ENCODE measurements at places on chromosomes 4 and X.
A peak's percentile ranks its signal among the peaks of the same experiment; 100 is the strongest.

DNA sequence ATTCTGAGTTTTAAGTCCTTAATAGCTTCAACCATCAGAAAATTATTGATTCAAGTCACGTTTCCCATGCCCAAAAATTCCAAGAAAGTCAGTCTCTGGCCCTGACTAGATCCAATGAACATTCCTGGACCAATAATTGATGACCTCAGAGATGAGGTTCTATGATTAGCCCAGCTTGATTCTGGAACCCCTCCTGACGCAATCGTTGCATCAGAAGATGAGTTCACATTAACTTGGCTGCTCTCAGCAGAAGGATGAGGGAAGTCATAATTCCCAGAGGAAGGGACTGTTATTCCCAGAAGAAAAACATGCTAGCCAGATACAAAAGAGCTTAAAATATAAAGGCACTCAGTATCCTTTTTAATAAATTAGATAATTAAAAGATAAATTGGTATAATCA lies 34.3 kb upstream of the CPEB2 start:
- DNase-seq, result no peak

- DNase-seq, result peak; percentile 44
Measured at GRCh38 chrX:15158736-15159406, 111.0 kb downstream of the ASB9 start.

DNA sequence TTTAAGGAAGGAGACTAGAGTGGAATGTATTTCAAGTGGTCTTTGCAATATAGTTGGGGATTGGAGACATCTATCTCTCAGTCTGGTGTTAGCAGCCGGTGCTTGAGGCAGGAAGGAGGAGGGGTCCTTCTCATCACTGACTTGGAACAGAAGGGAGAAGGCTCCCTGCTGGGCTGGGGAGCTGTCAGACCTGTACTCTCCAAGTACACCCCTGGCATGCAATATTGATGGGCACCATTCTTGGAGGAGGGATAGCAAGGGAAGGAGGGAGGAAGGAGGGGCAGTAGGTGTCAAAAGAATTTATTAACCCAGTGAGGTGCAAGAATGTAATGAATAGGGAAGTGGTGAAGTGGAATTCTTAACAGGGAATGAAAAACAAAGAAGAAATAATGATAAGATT lies 338.8 kb downstream of the UNC5C start:
- DNase-seq, result no peak

DNA sequence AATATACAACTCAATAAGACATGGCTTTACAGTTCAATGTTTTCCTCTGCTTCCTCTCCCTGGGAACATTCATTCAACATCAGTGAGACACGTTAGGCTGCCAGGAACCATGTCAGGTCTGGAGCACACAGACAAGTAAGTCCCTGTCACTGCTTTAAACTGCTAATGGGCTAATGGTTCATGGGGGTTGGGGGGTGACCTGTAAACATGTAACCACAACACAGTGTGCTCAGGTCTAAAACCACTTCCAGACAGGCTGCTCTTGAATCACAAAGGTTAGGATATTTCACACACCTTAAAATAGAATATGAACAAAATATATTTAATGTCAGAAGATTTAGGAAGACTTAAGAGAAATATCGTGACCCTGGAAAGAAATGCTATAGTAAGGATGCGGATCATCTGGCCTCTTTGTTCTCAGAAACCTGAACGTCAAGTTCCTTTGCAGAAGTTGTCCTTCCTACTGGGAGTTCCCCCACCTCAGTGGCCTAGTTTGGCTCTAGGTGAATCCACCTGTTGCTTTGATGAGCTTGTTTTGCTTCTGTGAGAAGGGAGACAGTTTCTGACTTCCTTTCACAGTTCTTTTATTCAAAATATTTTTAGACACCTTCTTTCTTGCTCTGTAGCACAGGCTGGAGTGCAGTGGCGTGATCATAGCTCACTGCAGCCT lies 359.9 kb downstream of the UNC5C start:
- peak; percentile 50 for DNase-seq

GRCh38 chr4:127293496-127293895 lies 339.3 kb upstream of the INTU start:
- no peak for DNase-seq

- no peak for DNase-seq
Measured at GRCh38 chr4:102355748-102356147, 10.5 kb upstream of the SLC39A8 start.
